NCI-H1048 (cell line): ENCODE measurements at places on chromosomes 5 and 9.
A peak's percentile ranks its signal among the peaks of the same experiment; 100 is the strongest.

DNA sequence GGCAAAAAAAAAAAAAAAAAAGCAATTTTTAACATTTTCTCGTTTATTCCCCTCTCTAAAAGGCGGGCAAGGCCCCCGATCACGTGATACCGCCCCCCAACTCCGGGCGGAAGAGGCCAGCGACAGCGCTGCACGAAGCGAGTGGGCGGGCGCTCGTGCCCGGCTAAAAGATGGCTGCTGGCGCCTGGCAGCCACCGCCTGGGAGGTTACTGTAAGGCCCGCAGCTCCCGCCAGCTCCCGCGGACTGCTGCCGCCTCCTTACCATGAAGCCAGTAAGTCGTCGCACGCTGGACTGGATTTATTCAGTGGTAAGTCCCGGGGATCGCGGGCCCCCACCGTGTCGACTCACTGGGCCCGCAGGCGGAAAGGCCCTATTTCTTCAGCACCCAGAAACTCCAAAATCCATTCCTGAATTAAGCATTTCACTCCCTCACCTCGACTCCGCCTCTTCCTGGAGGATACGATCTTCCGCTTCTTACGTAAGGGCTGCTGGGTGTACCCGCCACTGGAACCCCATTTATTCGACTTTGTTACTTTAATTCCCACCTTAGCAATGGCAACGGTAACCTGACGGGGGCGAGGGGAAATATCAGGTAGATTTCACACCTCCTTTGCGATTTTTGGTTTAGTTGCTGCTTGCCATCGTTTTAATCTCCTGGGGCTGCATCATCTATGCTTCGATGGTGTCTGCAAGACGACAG is at the start of the genes SMIM27 and TOPORS:
TSS of gene SMIM27 (plus strand) at position 156 of the 701 bp plus-strand sequence. CDS start at position 264, 108 bp downstream.
TSS of gene TOPORS (minus strand) at position 415 of the 701 bp plus-strand sequence. CDS start at position 265, 150 bp downstream.
- peak; percentile 86 for DNase-seq

DNA sequence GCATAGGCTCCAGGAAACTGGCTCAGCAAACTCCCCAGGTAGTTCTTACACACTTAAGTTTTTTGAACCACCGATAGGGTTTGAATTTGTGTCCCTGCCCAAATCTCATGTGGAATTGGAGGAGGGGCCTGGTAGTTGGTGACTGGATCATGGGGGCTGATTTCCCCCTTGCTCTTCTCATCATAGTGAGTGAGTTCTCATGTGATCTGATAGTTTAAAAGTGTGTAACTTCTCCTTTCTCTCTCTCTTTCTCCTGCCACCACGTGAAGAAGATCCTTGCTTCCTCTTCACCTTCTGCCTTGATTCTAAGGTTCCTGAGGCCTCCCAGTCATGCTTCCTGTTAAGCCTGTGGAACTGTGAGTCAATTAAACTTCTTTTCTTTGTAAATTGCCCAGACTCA is 22.4 kb upstream of the HACD4 start:
- DNase-seq = no peak

- DNase-seq = no peak
Observed at GRCh38 chr9:113436728-113437515, 26.4 kb downstream of the C9orf43 start.

GRCh38 chr5:27220752-27221151 is 182.4 kb upstream of the CDH9 start:
- no peak for DNase-seq

- no peak for DNase-seq
Observed at GRCh38 chr9:117448066-117448465, 33.2 kb upstream of the ASTN2 start.

DNA sequence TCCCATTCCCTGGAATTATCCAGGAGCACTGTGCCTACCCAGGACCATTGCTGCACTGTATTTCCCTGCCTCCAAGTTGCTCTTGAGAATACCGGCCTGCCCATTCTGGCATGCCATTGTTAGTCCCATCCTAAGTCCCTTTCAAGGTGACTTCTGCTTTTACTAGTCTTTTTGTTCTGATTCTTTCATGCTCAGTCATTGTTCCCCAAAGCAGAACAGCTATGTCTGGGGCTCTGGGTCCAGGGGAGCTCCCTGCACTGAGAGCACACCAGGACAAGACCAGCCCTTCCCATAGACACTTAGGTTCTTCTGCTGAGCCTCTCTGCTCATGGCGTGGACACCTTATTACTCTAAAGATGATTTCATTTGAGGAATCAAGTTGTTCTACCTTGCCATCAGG is 388.9 kb upstream of the KLF4 start:
- DNase-seq = no peak

DNA sequence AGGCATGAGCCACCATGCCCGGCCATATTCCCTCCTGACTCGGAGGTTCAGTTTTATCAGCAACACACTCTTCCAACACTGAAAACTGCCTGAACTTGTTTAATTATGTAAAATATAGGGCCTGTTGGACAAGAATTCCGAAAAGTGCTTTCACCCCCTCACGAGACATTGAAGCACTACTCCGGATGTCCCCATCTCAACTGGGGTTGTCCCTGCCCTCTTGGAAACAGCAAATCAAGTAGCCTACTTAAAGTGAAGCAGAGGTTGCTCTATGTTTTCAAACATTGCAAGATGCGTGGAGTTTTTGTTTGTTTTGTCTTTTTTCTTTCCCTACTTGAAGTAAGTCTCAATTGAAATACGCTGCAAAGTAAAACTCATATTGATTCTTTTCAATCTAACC is 7.6 kb downstream of the PTGER4 start:
- DNase-seq = no peak

GRCh38 chr5:82375488-82376244 is 97.5 kb upstream of the RPS23 start:
- no peak for DNase-seq

DNA sequence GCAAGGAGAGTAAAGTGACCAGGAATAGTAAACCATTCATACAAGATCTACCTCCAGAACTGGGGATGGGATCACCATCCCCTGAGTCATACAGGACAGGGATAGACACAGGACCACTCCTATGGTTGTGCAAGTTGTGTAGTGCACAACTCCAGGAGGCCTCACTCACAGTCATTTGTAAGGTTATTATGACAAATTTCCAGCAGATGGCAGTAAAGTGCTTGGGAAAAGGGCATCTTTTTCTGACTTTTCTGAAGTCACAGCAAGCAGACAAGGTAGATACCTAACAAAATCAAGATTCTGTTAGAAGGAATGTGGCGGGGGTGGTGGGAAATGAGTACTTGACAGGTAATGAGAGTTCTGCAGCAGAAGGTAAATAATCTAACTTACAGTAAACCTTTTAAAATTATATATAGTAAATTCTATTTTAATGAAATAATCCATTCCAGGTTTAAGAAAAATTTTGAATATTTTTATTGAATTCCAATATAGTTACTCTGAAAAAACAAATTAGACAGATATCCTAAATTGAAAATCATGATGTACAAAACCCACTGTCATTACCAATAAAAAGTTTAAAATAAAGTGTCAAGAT is 16.7 kb upstream of the KIF27 start:
- DNase-seq = no peak

DNA sequence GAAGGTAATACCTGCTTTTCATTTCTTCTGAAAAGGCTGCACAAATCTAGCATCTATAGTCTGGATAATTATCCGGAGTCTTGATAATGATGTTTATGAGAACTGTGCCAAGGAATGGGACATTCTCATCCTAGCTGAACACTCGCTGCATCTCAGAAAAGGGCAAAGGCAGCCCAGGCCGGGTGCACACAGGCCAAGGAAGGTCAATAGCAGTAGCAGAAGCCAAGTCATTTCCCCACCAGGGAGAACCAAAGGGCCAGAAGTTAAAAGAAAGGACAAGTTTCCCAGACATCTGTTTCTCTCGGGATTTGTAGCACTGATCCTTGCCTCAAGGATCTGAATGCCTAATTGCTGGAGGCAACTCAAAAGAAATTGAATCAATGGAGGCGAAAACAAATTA is 66.1 kb upstream of the ANKRD55 start:
- no peak for DNase-seq

- DNase-seq = no peak
Observed at GRCh38 chr9:95488954-95489353, 27.8 kb downstream of the PTCH1 start.

- no peak for DNase-seq
Observed at GRCh38 chr9:70618784-70619183, 204.3 kb upstream of the KLF9 start.

DNA sequence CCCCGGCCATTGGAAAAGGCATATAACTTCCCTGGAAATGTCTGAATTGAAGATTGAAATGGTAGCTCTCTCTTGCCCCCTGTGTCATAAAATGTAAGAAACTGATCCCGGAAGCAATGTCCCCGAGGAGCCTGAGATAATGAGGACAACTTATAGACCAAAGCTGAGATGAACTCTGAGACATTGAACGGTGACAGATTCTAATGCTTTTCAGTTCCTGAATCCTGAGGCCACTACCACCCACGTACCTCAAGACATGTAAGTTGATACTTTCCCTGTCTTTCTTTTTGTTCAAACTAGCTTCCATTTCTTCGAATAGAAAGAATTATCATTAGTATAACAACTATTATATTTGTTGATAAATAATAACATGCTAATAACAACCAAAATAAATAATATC is 51.0 kb downstream of the KIF4B start:
- DNase-seq = no peak

GRCh38 chr9:133369933-133370332 is 5.9 kb downstream of the SURF4 start:
- no peak for DNase-seq

- no peak for DNase-seq
Observed at GRCh38 chr9:13728917-13729811, 449.7 kb upstream of the MPDZ start.

- DNase-seq = no peak
Observed at GRCh38 chr5:125176005-125176390, 429.6 kb upstream of the ZNF608 start.

- DNase-seq = no peak
Observed at GRCh38 chr9:83312537-83312936, 225.7 kb downstream of the FRMD3 start.

DNA sequence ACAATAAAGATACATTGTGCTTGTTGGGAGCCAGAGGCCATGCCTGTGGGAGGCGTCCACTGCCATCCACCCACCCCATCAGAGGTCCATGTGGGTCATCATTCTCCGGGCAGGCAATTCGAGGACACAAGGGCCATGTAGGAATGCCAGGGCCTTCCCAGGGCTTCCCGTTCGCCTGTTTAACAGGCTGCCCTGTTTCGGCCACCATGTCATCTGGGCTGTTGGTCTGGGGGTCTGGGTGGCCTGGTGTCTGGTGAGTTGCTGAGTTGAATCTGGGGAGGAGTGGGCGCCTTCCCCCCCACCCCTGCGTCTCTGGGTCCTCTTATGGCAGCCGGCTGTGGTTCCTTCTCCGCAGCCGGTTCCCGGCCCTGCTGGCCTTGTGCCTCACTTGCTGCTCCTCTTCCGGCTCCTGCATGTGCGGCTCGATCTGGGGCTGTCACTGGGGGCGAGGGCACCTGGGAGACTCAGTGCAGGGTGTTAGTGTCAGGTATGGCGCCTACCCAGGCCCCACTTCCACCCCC is 117.4 kb downstream of the WNK2 start:
- no peak for DNase-seq

DNA sequence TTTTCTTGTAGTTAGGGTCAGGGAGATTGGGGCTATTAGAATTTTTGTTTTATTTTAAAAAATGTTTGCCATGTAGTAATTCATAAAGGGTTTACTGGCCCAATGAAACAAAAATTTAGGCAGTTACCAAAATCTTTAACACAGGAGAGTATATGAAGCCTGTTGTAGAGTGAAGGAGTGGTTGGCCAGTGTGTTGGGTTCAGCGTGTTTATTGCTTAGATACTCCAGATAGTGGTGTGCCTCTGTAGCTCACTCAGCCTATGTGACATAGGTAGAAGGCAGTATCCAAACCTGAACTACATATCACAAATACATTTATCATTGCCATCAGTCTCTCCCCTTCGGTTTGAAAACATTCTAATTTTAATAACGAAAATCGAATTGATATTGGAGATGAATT is 1.2 kb downstream of the TEK start:
- no peak for DNase-seq

DNA sequence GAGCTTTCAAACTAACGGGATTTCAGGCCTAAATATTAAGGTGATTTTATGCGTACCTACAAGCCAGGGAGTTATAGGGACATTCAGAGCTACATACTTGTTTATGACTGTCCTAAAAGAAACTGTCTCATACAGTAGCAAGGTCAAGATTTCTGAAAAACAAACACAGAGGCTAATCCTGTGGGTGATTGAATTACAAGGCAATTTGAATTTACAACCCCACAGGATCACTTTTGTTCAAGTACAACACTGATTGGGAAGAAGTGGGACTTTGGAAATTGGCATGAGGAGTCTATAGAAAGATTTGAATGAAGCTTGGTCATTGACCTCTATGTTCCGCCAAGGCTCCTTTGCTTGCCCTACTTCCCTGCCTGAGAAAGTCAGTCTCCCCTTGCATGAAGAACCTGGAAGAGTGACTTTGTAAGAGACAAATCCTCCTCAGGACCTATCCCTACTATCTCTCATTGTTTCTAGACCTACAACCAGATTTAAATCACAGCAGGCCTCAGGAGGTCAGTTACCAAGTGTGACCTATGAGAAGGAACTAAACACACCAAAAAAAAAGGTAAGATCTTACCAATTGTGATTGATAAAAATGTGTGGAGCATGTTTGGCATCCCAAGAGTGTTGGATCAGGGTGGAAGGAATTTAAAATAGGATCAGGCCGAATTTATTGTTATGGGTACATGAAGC is 38.4 kb upstream of the CDC42SE2 start:
- no peak for DNase-seq

DNA sequence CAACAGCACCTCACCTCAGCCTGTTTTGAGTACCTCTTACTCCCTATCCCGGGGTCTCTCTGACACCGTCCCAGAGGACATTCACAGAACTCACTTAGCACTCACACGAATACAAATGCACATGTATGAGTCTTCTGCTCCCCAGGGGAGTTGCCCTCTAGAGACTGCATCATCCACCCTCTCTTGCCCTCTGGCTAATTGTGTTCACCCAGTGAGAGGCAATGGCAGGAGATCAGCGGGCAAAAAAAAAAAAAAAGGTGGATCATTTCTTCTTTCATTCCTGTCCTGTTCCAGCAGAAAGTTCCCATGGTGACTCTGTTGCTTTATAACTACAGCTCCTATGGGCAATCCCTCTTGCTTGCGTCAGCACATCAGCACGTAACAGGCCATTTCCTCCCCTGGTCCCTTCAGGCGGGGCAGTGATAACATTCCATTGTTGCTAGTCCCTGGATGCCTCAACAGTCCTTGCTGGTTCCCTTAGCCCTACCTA is 23.5 kb upstream of the SNX2 start:
- no peak for DNase-seq

- no peak for DNase-seq
Observed at GRCh38 chr9:80320480-80320879, 748.7 kb downstream of the TLE4 start.

DNA sequence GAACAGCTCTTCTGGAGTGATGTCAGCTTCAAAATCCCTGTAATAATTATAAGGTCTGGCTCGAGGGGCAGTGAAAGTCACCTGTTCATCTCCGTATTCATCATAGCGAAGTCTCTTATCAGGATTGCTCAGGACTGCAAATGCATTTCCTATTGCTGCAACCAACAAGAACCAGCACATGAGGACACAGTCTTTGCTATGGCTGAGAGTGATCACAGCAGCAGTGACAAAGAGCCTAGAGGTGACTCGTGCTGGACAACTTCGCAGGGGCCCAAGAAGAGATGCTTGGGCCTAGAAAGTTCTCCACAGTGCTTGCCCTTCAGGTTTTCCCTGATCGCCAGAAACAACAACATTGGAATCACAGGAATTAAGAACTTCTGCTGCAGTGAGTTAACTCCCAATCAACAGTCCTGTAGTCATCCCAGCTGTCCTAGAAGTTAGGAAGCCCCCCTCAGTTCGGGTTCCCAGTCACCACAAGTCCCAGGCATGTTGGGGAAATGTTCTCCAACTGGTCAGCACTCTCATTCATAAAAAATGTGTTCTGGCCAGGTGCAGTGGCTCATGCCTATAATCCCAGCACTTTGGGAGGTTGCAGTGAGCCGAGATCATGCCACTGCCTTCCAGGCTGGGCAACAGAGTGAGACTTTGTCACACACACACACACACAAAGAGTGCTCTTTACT is 13.0 kb downstream of the DNAJC18 start:
- no peak for DNase-seq
